ENCODE measurements at places on chromosomes 3 and 15.

DNA sequence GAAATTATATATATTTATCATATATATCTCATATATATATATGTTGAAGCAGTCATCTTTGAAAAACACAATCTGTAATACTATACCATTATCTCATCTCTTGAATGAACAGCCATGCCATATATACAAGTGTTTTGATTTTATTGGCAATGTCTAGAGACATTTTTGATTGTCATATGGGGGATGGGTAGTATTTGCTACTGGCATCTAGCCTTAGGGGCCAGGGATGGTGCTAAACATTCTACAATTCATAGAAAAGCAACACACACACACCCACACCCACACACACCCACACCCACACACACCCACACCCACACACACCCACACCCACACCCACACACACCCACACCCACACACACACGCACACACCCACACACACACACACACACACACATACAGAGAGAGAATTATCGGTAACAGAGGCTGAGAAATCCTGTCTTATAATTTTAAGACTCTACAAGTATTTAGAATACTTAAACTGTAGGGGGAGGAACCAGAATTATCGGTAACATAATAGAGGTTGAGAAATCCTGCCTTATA is 11.1 kb upstream of the PIK3R4 start:
- no peak for DNase-seq

GRCh38 chr3:182122779-182123178 is 411.1 kb downstream of the SOX2 start:
- no peak for DNase-seq

DNA sequence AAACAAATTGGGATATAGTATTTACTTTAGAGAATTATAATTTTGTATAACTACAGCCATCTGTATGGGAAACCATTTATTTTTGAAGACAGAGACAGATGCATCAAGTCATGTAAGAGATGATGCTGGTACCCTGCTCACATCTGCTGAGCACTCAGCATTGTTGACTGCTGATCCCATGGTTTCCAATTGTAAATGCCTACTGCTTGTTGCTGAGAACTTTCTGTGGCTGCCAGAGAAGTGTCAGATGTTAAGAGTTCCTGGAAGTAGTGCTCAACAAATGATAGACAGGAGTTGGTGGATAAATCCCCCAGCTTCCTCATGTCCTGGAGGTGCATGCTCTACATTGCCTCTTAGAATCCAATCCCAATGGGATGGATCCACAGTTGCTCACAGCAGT is 167.1 kb downstream of the OXSM start:
- no peak for DNase-seq

GRCh38 chr3:189406148-189406547 is 225.0 kb upstream of the TP63 start:
- no peak for DNase-seq

- no peak for DNase-seq
Measured at GRCh38 chr15:77867266-77868047, 210.1 kb downstream of the TBC1D2B start.

GRCh38 chr3:124034016-124034843 is 42.3 kb upstream of the ROPN1 start:
- peak; percentile 27 for DNase-seq

DNA sequence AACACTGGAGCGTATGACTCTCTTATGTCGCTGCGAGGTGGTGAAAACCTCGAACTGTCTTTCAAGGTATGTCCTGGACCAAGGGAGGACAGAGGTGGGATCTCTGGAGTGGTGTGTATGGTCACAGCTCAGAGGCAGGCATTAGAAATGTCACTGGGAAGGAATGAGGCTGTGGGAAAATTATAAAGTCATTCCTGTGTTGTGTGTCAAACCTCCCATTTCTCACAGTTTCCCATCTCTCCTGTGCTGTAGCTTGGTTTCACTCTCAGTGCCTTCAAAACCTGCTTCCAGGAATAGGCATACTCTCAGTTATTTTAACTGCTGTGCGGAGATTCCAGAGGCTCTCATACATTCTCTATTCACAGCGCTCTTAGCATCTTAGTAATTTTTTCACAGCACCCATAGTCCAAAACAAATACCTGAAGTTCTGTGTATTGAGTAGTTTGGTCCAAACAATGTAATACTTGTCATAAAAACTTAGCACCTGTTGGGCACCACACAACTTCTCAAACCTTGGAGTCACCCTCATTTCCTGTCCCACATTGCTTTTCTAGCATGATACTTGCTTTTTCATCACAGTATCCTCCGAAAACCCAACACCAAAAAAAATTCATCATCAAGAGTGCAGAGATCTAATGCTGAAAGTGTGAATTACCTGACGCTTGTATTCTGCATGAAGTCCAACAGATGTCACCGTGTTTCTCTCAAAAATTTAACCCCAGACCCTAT is 36.9 kb downstream of the GALNT15 start:
- DNase-seq: peak; percentile 70
